Kidney (tissue), 22 donors: ENCODE measurements at places on chromosomes 5 and 9. TPM values are rescaled to one million over a fixed set of nuclear protein-coding genes. Genes with fewer than 3 reads are reported as not detected.

The PDE6A gene
- total RNA-seq: 0.03 TPM

The CARTPT gene
- not detected for total RNA-seq

DNA sequence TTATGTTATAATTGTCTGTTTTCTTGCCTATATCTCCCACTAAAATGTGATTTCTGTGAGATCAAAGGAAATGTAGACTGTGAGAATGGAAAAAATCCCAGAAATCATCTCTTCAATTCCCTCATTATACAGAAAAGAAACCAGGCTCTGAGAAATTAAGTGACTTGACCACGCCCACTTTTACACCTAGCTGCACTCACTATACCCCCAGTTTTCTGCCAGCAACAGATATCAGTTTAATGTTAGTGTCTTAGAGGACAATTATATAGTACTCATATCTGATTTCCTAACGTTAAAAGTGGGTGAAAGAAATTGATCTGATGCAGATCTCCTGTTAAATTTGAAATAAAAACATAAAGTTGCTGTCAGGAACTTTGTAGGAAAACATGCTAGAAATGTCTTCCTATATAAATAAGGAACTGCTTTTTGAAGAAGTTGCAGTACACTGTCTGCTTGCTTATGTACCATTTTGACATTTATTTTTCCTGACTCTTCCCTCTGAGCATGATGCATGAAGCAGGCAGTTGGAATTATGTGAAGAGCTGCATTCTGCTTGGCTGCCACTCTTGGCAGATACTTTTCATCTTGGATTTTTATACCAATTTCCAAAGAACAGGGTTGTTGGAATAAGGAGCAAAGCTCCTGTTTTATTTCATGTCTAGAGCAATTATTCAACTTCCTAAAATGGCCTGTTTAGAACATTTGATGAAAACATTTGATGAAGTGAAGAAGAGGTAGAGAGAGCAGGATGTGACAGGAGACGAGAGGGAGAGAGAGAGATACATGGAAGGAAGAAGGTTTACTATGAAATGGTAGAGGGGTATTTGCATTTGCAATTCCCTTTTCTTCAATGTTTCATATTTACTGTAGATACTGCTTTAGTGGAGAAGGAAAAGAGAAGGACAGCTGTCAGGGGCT lies 57.3 kb upstream of the RICTOR start:
- no peaks in the 10 kb centered on the region for H3K4me1 ChIP-seq
- no peak overlapping the region for H3K4me3 ChIP-seq
- no peaks in the 10 kb centered on the region for H3K36me3 ChIP-seq
- DNase-seq: no peak

DNA sequence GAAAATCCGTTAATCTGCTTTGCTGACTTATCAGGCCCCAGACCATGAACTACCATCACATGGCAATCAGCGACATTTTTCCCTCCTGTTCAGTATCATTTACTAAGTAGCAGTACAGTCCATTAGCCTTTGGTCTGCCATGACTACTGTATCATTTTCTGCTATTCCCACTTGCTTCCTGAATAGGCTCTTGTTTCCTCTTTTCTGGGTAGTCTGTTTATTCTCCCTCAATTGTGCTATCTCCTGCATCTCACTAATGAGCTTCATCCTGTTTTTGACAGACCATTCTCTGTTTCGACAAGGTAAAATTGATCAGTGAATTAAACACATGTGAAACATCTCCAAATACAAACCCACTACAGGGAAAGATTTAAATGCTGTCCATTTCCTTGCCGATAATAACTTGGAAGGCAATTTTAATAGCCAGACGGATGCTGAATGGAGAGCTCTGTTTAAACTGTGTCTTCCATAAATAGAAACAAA lies 263.5 kb upstream of the ANKRD55 start:
- no peaks in the 10 kb centered on the region for H3K4me1 ChIP-seq
- no peak overlapping the region for H3K27ac ChIP-seq
- DNase-seq: peak; percentile 37
- no peaks in the 10 kb centered on the region for H3K36me3 ChIP-seq

The SHOC1 gene
- total RNA-seq: 0.16 TPM

DNA sequence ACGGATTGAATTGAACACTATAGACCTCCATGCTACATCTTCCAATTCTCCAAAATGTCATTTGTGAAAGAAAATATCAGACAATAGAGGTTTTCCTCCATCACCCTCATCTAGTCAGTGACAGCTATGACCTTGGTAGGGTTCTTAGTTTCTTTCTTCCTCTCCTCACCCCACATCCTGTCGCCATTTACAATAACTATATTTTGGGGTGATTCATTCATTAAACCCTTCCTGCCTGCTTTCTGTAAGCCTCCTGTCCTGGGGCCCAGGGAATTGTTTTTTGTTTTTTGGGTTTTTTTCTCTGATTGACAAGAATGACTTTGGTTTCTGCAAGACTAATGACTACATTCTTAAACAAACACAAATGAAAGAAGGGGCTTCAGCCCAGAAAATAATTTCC lies 82.6 kb downstream of the PRELID2 start:
- H3K27ac ChIP-seq: no peak overlapping the region
- no peaks in the 10 kb centered on the region for H3K36me3 ChIP-seq
- no peaks in the 10 kb centered on the region for H3K4me1 ChIP-seq
- no peak for DNase-seq
- no peak overlapping the region for H3K4me3 ChIP-seq

GRCh38 chr9:106769331-106769730 lies 93.6 kb upstream of the ZNF462 start:
- H3K27me3 ChIP-seq: no peaks in the 10 kb centered on the region
- no peak overlapping the region for H3K4me3 ChIP-seq
- no peak for DNase-seq
- no peak overlapping the region for H3K27ac ChIP-seq

DNA sequence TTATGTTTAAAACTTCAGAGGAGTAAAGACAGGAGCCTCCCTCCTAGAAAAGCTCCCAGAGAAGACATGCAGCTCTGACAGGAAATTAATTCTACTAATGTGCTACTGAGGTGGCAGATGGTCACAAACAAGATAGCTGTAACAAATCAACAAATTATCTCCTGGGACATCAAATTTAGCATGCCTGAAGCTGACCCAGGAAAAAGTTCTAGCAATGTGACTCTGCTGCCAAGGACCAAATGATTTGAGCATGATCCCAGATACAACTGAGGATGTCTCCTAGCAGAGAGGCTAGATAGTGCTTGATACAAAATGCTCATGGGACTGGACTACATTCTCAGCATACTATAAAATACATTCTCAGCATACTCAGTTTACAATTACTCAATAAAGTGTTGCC lies 413.5 kb upstream of the SMC2 start:
- no peak overlapping the region for H3K27ac ChIP-seq
- H3K4me1 ChIP-seq: no peaks in the 10 kb centered on the region
- no peaks in the 10 kb centered on the region for H3K27me3 ChIP-seq
- no peaks in the 10 kb centered on the region for H3K36me3 ChIP-seq

- H3K27me3 ChIP-seq: no peaks in the 10 kb centered on the region
- DNase-seq: no peak
- no peaks in the 10 kb centered on the region for H3K36me3 ChIP-seq
Observed at GRCh38 chr5:108059334-108059733, 322.6 kb downstream of the FBXL17 start.

DNA sequence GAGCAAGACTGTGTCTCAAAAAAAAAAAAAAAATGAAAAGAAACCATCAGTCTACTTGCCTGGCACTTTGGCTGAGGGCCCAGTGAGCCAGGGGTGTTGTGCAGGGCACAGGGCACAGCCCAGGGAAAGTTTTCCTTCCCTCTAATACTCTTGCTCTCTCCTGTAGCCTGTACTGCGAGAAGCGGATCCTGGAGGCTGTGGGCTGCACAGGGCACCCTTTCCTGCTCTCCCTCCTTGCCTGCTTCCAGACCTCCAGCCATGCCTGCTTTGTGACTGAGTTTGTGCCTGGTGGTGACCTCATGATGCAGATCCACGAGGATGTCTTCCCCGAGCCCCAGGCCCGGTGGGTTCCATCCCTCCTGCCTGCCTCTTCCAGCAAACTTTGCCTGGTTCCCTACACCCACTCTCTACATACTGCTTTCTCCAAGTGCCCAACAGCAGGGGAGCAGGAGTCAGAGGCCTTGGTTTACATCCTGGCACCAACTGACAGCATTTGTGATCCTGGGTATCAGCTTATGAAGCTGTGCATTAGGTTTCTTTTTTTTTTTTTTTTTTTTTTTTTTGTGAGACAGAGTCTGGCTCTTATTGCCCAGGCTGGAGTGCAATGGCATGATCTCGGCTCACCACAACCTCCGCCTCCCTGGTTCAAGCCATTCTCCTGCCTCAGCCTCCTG lies 7.2 kb downstream of the ZDHHC12 start:
- no peaks in the 10 kb centered on the region for H3K4me1 ChIP-seq
- H3K36me3 ChIP-seq: no peaks in the 10 kb centered on the region

- H3K4me1 ChIP-seq: no peaks in the 10 kb centered on the region
- no peak for DNase-seq
- H3K36me3 ChIP-seq: no peaks in the 10 kb centered on the region
- no peaks in the 10 kb centered on the region for H3K27me3 ChIP-seq
- H3K27ac ChIP-seq: no peak overlapping the region
Observed at GRCh38 chr9:107906074-107906473, 416.5 kb upstream of the KLF4 start.

- DNase-seq: no peak
- peak overlapping the region; percentile 72 for H3K27ac ChIP-seq
- H3K36me3 ChIP-seq: no peaks in the 10 kb centered on the region
- peaks cover 14% of the 10 kb centered on the region for H3K4me1 ChIP-seq
- no peaks in the 10 kb centered on the region for H3K27me3 ChIP-seq
- no peak overlapping the region for H3K4me3 ChIP-seq
Observed at GRCh38 chr5:177493795-177494345, 3.5 kb downstream of the PDLIM7 start.

DNA sequence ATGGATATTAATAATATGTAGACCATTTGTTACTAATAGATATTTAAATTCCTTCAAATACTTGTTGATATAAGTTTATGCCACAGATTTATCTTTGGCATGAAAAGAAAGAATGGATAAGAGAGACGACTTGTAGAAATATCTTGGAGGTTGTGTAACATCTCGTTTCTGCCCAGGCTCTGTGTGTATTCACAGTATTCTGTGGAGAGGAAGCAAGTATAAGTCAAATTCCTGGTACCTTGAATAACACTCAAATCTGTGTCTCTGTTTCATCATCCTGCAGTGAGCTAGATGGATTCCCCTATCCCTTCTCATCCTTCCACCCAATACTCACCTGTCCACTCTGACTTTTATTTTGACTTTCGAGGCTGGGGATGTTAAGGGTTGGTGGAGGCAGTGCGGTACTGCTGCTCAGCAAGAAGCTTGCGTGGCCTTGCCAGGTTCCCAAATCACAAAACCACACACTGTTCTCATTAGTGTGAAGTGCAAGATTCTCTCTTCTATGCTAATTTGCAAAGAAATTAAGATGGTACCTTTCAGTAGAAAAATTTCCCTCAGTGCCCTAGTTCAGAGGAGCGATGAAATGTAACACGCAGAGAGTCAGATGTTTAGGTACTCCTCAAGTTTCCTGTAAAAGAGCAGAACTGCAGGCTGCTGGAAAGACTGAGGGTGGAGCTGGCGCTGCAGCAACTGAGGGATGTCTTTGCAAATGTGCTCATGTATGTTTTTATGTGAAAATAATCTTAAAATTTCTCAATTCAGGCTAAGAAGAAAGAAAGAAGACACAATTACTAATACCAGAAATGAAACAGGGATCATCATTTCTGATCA lies 42.6 kb upstream of the ANKRD18A start:
- H3K4me1 ChIP-seq: no peaks in the 10 kb centered on the region
- H3K27ac ChIP-seq: no peak overlapping the region
- no peaks in the 10 kb centered on the region for H3K36me3 ChIP-seq
- peak; percentile 37 for DNase-seq
- no peaks in the 10 kb centered on the region for H3K27me3 ChIP-seq

DNA sequence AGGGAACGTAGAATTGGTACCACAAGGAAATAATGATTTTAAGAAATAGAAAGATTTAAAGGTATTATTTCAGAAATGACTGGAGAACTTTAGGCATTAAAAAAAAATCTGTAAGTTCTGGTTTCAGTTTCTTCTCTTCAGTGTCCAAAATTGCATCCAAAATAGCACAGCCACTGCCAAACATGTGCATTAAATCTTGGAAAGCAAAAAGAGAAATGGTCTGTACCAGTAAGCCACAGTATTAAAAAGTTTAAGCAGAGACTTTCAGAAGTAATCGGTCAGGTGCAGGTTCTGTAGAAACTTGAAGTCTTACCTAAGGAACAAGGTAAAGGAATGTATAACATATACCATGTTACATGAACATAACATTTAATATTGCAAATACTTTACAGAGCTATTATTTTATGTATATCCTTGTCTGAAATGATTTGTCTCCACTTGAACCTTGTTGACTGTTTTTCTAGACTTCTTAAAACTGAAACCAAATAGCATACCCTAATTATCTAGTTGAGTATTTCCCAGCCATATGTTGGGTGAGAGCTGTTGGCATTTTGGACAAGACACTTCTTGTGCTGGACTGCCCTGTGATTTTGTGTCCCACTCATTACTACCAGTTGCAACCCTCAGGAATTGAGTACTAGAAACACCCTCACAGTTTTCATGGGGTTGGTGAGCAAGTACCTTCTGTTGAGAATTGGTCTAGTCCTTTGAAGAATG lies 32.1 kb downstream of the NIPBL start:
- H3K36me3 ChIP-seq: no peaks in the 10 kb centered on the region
- H3K4me1 ChIP-seq: no peaks in the 10 kb centered on the region
- H3K27ac ChIP-seq: no peak overlapping the region
- no peak overlapping the region for H3K4me3 ChIP-seq
- no peak for DNase-seq
- no peaks in the 10 kb centered on the region for H3K27me3 ChIP-seq

- peaks cover 25% of the 10 kb centered on the region for H3K36me3 ChIP-seq
- no peak overlapping the region for H3K27ac ChIP-seq
- H3K27me3 ChIP-seq: no peaks in the 10 kb centered on the region
- no peak overlapping the region for H3K4me3 ChIP-seq
- H3K4me1 ChIP-seq: no peaks in the 10 kb centered on the region
Observed at GRCh38 chr9:129811967-129812363, 9.0 kb downstream of the TOR1B start.

The TOR4A gene
- 23.8 TPM for total RNA-seq

DNA sequence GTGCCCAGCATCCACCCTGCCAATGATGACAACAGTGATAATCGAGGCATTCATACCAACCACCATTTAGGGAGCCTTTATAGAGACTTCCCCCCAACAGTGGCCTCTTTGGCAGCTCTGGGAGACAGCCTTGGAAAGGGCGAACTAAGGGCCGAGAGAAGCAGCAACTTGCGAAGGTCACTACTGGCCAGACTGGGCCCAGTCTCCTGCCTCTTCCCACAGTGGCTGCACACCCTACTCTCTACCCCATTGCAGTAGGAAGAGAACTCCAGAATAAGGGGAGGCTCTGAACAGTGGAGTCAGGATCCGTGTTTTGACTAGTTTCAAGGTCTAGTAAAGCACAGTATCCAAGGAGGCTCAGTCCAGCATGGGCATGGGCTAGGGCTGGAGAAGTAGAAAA lies 5.3 kb downstream of the LHX6 start:
- H3K27me3 ChIP-seq: peaks cover 71% of the 10 kb centered on the region
- H3K4me3 ChIP-seq: no peak overlapping the region
- H3K27ac ChIP-seq: no peak overlapping the region
- DNase-seq: no peak
- H3K36me3 ChIP-seq: no peaks in the 10 kb centered on the region

GRCh38 chr5:141685591-141685990 lies 3.6 kb upstream of the ARAP3 start:
- DNase-seq: no peak
- H3K4me3 ChIP-seq: no peak overlapping the region
- peaks cover 9% of the 10 kb centered on the region for H3K4me1 ChIP-seq
- no peak overlapping the region for H3K27ac ChIP-seq
- H3K36me3 ChIP-seq: no peaks in the 10 kb centered on the region
- no peaks in the 10 kb centered on the region for H3K27me3 ChIP-seq

The GHR gene
- total RNA-seq: 3.7 TPM

GRCh38 chr5:1330847-1331831 lies 13.8 kb downstream of the CLPTM1L start:
- H3K27me3 ChIP-seq: no peaks in the 10 kb centered on the region
- DNase-seq: no peak
- H3K36me3 ChIP-seq: peaks cover 5% of the 10 kb centered on the region
- H3K4me3 ChIP-seq: no peak overlapping the region
- no peak overlapping the region for H3K27ac ChIP-seq

The ZNF658 gene
- 7.1 TPM for total RNA-seq
